Esophagus squamous epithelium (tissue), 5 donors: ENCODE measurements at places on chromosomes 13 and 19.
A peak's percentile ranks its signal among the peaks of the same experiment; 100 is the strongest.

- H3K27ac ChIP-seq, result no peak overlapping the region
- peaks cover 100% of the 10 kb centered on the region for H3K36me3 ChIP-seq
- no peak for DNase-seq
- no peaks in the 10 kb centered on the region for H3K27me3 ChIP-seq
These were observed 35.7 kb downstream of the CEP89 start for GRCh38 chr19:32936065-32936464.

DNA sequence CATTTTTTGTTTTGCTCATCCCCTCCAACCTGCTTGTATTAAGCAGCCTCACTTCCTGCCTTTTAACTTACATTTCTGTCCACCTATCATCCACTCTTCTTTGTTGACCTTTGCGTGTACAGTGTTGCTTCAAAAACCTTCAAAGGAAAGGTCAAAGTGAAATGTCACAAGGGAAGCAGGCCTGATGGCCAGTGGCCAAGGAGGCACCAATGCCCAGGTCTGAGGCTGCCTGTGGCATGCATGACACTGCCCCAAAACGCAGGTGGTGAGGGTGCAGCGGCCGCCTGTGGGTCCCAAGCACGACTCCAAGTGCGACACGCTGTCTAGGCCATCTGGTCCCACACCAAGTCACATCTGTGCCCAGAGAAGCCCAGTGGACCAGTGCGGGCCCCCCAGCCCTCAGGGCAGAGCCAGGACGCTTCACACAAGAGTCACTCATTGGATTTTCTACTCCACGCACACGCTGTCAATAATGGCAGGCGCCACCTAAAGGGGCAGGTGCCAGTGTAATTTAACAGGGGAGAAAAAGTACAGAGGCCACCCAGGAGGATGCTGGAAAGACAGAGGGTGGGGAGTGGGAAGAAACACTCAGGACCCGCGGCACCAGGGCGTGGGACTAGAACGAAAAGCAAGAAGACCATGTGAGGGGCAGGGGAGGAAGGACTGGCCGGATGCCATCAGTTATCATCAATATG is 23.5 kb downstream of the SLC7A1 start:
- H3K27me3 ChIP-seq, result no peaks in the 10 kb centered on the region
- peaks cover 33% of the 10 kb centered on the region for H3K4me1 ChIP-seq
- no peak for DNase-seq
- H3K36me3 ChIP-seq, result no peaks in the 10 kb centered on the region

DNA sequence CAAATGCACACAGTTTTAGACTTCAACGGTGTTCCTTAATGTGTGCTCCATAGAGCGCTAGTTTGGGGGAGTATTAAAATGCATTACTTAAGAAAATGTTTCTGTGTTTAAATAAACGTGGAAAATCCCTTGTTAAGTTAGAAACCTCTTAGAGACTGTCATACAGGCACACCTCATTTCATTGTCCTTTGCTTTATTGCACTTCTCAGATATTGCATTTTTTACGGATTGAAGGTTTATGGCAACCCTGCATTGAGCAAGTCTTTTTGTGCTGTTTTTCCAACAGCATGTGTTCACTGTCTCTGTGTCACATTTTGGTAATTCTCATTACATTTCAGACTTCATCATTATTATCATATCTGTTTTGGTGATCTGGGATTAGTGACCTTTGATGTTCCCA is 244.0 kb downstream of the GGACT start:
- H3K4me1 ChIP-seq, result no peaks in the 10 kb centered on the region
- no peak overlapping the region for H3K27ac ChIP-seq
- H3K4me3 ChIP-seq, result no peak overlapping the region
- peaks cover 41% of the 10 kb centered on the region for H3K36me3 ChIP-seq
- DNase-seq, result no peak

DNA sequence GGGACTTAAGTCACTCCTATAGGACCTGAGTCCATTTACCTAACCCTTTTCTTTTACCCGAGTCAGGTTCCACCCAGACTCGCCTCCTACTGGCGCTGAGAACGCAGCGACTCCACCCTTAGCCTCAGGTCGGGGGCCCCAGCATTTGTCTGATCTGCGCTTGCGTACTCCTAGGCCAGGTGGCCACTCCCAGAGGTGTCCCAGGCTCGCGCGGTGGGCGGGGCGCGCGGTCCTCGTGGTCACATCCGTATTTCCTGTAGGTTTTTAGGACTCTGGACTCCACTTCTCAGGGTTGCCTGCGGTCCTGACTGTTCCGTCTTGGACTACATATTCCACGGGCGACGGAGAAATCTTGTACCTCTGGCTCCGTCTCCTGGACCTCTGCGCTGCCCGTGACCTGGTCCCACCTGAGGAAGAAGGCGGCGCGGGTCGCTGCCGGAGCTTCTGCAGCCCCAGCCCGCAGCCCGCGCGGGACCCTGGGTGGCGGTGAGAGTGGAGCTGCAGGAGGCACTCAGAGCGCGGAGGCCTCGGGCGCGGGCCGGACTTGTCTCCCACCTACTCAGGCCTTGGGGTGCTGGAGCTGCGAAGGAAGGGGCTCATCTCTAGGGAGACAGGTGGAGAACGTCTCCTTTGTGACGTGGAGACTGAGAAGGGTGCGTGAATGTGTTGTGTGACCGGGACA is 11.0 kb upstream of the ZNF573 start:
- no peak overlapping the region for H3K27ac ChIP-seq
- no peaks in the 10 kb centered on the region for H3K36me3 ChIP-seq
- no peaks in the 10 kb centered on the region for H3K27me3 ChIP-seq
- DNase-seq, result no peak

GRCh38 chr13:76319921-76320320 is 566.3 kb downstream of the KCTD12 start:
- DNase-seq, result no peak
- H3K27ac ChIP-seq, result no peak overlapping the region
- H3K36me3 ChIP-seq, result no peaks in the 10 kb centered on the region

DNA sequence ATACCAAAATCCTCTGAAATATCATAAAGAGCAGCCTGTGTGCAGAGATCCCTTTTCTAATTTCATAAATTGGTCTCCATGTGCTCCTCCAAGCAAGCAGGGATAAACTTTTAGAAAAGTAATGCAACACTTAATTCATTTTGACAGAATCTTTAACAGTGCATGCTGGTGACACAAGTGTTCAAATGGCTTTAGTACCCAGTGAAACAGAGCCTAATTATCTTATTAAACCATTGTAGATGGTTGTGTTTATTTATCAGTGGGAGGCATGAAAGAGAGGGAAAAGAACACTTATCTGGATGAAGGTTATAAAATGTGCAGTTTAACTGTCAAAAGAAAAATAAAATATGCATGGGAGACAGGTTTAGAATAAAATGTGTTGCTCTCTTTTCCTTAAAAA is 945.0 kb upstream of the PCDH20 start:
- H3K27ac ChIP-seq, result no peak overlapping the region
- no peaks in the 10 kb centered on the region for H3K27me3 ChIP-seq
- H3K36me3 ChIP-seq, result no peaks in the 10 kb centered on the region
- no peak for DNase-seq

- H3K4me1 ChIP-seq, result peaks cover 5% of the 10 kb centered on the region
- peaks cover 25% of the 10 kb centered on the region for H3K36me3 ChIP-seq
- H3K27ac ChIP-seq, result no peak overlapping the region
- peak overlapping the region; percentile 15 for H3K4me3 ChIP-seq
- peaks cover 5% of the 10 kb centered on the region for H3K27me3 ChIP-seq
These were observed 14.6 kb downstream of the VSIG10L start for GRCh38 chr19:51327066-51328001.

DNA sequence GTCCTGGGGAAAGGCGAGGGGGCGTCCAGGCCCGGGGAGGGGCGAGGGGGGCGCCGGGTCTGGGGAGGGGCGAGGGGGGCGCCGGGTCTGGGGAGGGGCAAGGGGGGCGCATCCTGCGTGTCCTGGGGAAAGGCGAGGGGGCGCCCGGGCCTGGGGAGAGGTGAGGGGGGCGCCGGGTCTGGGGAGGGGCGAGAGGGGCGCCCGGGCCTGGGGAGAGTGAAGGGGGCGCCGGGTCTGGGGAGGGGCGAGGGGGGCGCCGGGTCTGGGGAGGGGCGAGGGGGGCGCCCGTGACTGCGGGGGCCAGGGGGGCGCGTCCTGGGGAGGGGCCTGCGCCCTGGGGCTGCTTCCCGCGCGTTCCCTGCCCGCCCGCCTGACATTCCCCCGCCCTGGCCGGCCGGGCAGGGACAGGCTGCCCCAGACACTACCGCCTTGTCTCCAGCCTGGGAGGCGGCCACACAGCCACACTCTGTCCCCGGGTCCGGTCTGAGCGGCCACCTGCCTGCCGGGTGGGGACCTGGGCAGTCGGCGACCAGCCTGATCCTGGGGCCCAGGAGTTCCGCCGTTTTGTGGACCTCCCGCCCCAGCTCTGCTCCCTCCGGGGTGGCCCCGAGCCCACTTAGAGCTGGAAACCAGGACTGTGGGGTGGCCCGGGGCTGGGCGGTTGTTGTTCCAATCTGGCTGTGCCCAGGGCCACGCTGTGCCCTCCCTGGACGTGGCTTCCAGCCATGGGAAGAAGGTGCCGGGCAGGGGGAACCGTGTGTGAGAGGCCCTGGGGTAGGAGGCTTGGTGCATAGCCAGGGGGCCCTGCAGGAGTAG is 11.8 kb downstream of the PALM start:
- peaks cover 30% of the 10 kb centered on the region for H3K27me3 ChIP-seq
- peak overlapping the region; percentile 87 for H3K27ac ChIP-seq
- DNase-seq, result no peak
- peaks cover 15% of the 10 kb centered on the region for H3K4me1 ChIP-seq
- H3K4me3 ChIP-seq, result peak overlapping the region; percentile 18

DNA sequence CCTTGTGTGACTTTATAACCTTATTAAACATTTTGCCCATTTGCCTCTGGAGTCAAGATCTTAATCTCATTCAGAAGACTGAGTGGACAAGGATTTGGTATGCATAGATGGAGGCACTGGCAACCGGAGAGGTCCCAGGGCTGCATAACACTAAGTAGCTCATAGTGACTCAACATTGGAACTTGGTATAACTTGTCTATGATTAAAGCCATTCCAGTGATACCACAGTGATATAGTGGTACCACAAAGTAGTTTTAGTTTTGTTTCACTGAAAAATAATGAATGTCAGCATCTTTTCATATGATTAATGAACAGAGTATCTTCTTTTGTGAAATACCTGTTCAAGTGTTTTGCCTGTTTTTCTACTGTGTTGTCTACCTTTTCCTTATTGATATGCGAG is 26.4 kb downstream of the CDK8 start:
- H3K27ac ChIP-seq, result no peak overlapping the region
- DNase-seq, result no peak
- no peaks in the 10 kb centered on the region for H3K27me3 ChIP-seq
- no peak overlapping the region for H3K4me3 ChIP-seq
- peaks cover 10% of the 10 kb centered on the region for H3K36me3 ChIP-seq
- no peaks in the 10 kb centered on the region for H3K4me1 ChIP-seq

DNA sequence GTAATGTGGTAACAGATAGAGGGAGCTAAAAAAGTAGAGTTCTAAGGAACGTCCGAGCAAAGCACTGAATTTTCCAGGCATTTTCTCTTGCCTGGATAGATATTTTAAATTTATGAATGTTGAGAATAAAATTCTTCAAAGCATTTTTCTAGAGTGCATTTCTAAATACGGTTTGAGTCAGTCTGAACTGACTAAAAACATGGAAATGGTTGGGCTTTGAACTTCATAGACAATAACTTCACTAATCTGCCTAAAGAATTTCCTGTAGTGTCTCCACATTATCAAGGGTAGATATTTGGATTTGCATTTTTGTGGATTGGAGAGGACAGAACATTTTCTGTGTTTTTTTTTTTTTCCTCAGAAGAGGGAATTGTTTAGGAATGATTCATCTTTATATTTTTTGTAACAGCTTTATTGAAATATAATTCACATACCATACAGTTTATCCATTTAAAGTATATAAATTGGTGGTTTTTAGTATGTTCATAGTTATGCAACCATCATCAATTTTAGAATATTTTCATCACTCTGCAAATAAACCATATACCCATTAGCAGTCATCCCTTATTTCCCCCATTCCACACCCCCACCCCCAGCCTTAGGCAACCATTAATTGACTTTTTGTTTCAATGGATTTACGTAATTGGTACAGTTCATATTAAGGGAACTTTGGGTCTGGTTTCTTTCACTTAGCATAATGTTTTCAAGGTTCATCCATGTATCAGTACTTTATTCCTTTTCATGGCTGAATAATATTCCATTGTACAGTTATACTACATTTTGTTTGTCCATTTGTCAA is 20.7 kb downstream of the GARRE1 start:
- no peaks in the 10 kb centered on the region for H3K27me3 ChIP-seq
- H3K4me1 ChIP-seq, result no peaks in the 10 kb centered on the region
- H3K4me3 ChIP-seq, result no peak overlapping the region
- H3K27ac ChIP-seq, result peak overlapping the region; percentile 5

DNA sequence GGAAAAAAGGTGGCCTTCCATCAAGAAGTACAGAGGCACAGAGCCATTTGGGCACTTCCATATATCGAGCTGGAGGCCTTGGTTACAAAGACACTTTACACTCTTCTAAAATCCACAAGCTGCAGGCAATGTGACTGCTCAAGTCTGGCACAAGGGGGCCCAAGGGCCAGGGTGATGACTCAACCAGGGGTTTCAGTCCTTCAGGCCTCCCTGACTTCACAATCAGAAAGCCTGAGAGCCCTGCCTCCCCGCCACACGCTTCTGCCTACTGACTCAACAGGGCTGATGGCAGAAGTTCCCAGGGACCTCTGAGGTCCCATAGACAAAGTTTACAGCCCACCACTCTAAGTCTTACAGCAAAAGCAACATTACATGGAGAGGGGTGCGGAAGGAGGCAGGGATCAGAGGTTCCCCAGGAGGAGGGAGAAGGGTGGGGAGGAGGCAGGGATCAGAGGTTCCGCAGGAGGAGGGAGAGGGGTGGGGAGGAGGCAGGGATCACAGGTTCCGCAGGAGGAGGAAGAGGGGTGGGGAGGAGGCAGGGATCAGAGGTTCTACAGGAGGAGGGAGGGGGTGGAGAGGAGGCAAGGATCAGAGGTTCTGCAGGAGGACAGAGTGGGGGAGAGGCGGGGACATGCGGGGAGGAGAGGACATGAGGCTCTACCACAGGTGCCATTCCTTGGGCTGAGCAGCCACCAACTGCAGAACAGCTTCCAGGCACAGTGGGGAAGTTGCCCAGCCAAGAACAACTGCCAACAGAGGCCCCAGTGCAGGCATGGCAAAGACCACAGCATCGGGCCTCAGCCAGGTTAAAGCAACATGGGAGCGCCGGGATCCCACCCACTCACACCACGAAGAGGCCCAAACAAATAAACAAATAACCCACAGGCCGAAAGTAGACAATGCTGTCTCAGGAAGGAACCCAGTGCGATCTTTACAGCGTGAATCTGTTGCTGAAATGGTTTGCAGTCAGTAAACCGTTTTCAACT is 52.0 kb downstream of the SLC7A1 start:
- H3K4me3 ChIP-seq, result no peak overlapping the region
- DNase-seq, result no peak
- H3K27me3 ChIP-seq, result no peaks in the 10 kb centered on the region
- peaks cover 8% of the 10 kb centered on the region for H3K4me1 ChIP-seq

GRCh38 chr13:97212004-97212403 is 10.1 kb upstream of the MBNL2 start:
- no peaks in the 10 kb centered on the region for H3K27me3 ChIP-seq
- no peak for DNase-seq
- no peaks in the 10 kb centered on the region for H3K4me1 ChIP-seq
- H3K4me3 ChIP-seq, result no peak overlapping the region
- no peaks in the 10 kb centered on the region for H3K36me3 ChIP-seq
- H3K27ac ChIP-seq, result no peak overlapping the region

DNA sequence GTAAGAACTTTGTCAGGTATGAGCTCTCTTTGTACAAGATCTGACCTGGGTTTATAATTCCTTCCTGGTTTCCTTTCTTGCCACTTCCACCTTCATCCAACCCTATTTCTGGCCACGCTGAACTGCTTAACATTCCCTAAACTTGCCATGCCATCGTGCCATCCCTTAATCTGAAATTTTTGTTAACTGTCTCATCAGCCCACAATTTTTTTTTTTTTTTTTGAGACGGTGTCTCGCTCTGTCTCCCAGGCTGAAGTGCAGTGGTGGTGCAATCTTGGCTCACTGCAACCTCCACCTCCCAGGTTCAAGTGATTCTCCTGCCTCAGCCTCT is 144.6 kb downstream of the GGACT start:
- no peak overlapping the region for H3K27ac ChIP-seq
- DNase-seq, result no peak
- H3K36me3 ChIP-seq, result no peaks in the 10 kb centered on the region
- H3K27me3 ChIP-seq, result no peaks in the 10 kb centered on the region
- H3K4me1 ChIP-seq, result no peaks in the 10 kb centered on the region
